Activated naive CD4-positive, alpha-beta T cell (primary cell): ENCODE measurements at places on chromosomes 3 and 15.

- DNase-seq: no peak
These were observed 29.8 kb downstream of the LARS2 start for GRCh38 chr3:45417930-45418847.

- no peak for DNase-seq
These were observed 86.2 kb downstream of the KLF13 start for GRCh38 chr15:31412824-31413223.

DNA sequence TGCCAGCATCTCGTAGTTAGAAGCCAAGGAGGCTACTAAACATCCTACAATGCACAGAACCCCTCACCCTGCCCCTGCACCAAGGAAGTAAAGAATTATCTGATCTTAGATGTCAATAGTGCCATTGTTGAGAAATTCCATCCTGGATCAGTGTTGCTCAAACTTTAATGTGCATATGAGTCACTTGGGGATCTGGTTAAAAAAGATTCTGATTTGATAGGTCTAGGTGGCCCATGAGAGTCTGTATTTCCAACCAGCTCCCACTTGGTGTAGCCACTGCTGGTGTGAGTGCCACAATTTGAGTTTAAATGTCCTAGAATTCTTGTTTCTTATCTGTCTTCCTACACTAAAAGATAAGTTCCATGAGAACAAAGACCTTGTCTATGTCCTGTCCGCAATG, 43.7 kb downstream of the TMEM45A start:
- no peak for DNase-seq

DNA sequence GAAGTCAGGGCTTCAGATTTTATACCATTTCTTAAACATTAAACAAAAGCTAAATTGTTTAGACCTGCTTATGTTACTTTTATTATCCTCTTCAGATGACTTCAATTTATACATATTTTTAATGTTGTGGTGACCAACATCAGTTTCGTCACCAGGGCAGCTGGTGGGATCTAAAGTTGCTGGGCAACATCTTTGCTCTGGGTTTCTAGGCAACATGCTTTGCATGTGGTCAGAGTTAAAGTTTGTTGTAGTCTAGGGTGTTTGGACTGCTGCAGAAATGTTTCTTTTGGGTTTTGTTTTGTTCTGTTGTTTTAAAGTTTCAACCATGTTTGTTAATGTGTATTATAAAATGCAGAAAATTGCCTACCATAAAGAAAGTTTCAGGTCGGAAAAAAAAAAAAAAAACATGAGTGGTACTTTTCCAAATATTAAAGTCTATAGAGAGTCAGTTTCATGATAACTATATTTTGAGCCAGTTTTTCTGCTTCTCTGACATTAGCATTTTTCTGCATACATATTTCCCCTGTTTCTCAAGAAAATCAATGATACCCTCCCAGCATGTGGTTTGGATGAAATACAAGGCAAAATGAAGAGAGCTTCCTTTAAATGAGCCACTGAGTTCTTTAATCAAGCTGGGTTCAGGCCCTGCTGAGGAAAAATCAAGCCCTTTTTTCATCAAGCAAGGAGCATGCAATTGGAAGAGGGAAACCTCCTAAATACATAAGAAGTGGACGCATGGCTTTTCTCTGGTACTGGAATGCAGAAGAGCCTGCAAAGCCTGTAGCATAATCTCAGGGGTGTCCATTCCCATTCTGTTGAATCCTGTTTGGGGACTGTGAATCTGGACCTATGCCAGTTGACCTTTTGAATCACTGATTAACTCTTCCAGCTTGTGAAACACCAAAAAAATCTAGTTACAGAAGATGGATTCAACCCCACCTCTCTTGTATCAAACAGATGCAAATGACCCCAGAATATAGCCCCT, 35.0 kb upstream of the VGLL3 start:
- DNase-seq: no peak

DNA sequence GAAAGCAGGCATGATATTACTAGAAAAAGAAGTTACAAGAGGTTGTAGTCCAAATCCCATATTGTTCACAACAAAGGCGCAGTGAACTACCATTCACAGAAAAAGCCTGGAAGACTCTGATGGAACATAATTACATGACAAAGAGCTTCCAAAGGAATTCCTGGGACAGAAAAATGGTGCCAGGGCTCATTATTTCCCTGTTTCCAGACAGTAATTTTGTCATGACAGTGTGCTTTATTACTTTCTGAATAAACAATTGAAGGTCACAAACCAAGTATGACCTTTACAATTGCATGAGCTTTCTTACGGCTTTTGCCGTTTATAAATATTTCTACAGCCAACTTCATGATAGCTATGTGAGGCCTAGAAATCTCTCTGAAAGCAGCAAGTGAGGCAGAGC, 61.0 kb downstream of the CYFIP1 start:
- no peak for DNase-seq

GRCh38 chr3:17190353-17191078, 305.8 kb downstream of the PLCL2 start:
- no peak for DNase-seq

DNA sequence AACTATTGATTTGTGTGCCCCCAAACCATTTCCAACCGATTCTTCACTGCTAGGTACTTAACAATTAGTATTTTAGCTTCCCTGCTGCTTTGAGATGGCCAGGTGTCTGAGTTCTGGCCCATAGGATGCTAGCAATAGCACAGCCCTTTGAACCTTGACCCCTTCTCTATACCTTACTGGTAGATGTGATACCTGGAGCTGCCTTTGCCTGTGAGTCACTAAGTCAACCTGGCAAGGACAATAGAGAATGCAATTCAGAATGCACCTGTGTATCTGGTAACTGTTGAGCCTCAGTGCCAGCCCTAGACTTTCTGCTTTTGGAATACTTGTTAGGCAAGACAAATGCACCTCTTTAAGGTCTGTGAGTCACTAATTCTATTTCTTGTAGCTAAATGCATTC, 467.4 kb downstream of the GRM7 start:
- DNase-seq: no peak

- no peak for DNase-seq
These were observed 709 bp downstream of the SCAMP5 start for GRCh38 chr15:74995779-74996765.

GRCh38 chr3:83934192-83935021, 1024.4 kb upstream of the CADM2 start:
- no peak for DNase-seq

DNA sequence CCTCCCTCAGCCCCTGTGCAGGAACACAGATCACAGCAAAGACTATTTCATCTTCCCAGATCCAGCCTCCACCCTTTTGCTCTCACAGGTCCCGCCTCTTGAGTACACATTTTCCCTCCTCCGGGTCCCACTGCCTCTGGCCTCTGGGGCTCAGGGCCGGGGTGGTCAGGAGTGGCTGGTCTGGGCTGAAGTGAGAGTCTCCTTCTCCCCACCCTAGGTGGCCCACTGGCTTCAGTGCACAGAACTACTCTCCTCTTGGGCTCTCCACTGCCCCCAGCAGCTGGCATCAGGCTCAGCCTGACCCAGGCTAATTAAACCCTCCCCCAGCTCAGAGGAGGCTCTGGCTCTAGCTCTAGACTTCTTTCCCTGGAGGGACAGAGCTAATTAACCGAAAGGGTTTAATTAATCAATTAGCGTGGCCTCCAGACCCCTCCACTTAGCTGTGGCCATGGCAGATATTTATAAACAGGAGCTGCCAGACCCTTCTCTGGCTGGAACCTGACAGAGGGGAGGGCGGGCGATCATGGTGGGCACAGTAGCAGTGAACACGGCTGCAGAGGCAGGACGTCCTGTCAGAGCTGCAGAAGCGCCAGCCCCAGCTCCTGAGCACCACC, 15.1 kb downstream of the DUSP7 start:
- no peak for DNase-seq

- no peak for DNase-seq
These were observed 2.6 kb upstream of the TMCO5A start for GRCh38 chr15:37931868-37932267.

DNA sequence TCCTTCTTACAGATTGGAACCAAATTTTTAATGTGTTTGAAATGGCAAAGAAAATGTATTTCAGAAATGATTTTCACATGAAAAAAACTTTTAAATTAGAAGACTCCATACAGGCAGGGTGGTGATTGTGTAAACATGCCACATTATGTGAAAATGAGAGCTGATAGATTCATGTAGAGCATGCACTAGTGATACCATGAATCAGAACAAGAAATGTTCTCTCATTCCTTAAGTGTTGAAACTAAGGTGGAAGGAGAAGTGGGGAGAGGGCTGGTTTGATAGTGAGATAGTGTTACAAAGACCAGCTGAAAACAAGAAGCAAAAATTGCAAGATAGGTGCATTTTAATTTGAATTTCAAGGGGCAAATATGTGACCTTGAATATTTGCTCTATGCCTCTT, 100.3 kb downstream of the CCNL1 start:
- DNase-seq: no peak

DNA sequence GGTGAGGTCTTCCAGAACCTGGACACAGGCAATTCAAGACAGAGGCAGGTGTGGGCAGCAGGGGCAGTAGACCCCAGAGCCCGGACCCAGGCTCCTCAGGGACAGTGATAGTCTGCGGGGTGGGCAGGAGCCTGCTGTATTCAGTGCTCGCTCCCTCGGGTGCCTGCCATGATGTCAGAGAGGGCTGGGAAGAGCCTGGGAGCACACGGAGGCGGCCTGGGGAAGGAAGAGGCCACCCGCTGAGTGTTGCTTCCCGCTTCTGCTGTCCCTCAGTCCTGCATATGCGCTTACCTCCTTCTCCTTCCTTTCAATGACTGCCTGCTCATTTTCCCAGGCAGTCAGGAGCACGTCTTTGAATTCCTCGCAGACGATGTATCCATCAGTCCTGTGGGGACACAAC, 22.8 kb downstream of the TMEM43 start:
- no peak for DNase-seq

DNA sequence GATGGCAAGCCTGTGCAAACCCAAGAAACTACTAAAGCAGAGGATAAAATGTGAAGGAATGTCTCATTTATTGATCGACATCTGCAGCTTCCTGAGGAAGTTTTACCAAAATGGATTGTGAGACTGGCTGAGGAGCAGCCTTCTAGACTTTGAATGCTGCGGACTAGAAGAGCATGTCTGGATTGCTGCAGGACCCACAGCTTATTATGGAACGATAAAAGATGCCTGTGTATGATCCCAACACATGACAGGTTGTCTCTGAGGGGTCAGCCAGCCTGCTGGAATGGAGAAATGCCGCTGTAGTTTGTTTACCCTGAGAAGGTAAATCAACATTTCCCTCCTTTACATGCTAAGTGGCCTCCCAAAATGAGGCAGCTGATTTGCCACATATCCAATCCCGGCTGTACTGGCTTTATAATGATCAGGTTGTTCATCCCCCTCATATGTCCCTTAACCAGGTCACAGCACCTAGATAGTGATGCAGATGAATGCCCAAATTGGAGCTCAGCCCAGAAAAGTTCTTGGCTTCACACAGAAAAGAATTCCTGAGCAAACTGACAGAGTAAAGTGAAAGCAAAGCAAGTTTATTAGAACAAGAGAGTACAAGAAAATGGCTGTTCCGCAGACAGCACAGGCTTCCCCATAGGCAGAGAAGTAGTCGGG, 63.9 kb downstream of the IL12A start:
- no peak for DNase-seq

GRCh38 chr3:178827285-178827856, 244.2 kb downstream of the ZMAT3 start:
- DNase-seq: no peak

- DNase-seq: no peak
These were observed 78.7 kb downstream of the MITF start for GRCh38 chr3:69817988-69818387.

GRCh38 chr15:34179234-34179633, 30.7 kb downstream of the KATNBL1 start:
- no peak for DNase-seq

- no peak for DNase-seq
These were observed 140.7 kb upstream of the ARPP21 start for GRCh38 chr3:35498506-35499210.

DNA sequence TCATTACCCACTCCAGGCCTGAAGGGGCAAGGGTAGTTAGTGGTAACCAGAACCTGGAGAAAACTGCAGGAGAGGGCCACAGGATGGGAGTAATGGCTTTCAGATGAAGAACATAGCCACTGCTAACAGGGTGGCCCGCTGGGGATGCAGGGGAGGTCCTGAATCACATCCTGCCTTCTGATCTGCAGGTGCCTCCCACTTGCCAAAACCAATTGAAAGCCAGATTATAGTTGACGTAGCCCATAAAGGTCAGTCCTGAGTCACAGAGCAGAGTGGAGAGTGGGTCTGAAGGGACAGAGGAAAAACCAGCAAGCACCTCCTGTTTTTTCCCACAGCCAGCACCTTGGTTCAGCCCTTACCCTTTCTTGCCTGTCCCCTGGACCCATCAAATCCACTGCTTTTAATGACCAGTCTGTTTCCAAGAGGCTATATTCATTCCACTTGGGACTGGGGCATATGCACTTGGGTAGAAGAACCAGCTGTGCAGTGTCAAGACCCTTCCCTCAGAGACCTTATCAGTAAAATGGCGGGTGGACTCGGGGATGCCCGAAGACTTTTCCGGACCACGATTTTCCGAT, 646 bp upstream of the SLC35G2 start:
- no peak for DNase-seq

- DNase-seq: no peak
These were observed 16.9 kb downstream of the POPDC2 start for GRCh38 chr3:119643528-119643927.

- DNase-seq: no peak
These were observed 146.9 kb upstream of the GADL1 start for GRCh38 chr3:31041161-31041978.

GRCh38 chr15:52392008-52392687, 96.5 kb upstream of the MYO5C start:
- DNase-seq: no peak

- no peak for DNase-seq
These were observed 184.8 kb upstream of the CTDSPL start for GRCh38 chr3:37676885-37677284.

- DNase-seq: no peak
These were observed 103.6 kb upstream of the NUDT16 start for GRCh38 chr3:131277836-131278497.

DNA sequence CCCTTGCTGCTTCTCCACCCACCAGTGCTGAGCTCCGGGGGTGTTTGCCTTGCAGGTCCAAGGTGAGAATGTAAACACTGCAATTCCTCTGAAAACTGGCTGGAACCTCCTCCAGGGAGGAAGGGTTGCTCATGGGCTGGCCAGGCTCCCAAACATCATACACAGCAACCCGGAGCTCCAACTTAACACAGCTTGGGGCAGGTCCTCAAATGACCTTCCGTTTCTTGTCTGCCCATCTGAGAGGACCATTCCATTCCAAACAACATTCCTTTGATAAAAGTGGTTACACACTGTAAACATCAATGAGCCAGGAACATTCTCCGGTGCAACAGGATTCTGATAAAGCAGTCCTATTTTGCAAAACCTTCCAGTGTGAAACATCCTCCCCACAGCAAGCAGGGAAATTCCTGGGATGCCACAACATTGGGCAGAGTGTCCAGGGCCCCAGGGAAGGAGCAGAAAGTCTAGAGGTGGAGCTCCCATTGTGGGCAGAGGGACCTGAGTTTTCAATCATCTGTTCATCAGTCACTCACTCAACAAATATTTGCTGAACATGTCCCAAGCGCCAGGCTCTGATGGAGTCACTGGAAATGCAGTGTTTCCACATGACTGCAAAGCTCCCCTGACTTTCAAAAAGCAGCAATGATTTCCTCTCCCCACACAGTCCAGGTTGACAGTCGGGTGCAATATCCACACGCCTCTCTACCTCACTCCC, 7.3 kb upstream of the HEG1 start:
- no peak for DNase-seq

GRCh38 chr3:51388286-51389029, 2.6 kb upstream of the RBM15B start:
- DNase-seq: no peak

GRCh38 chr3:25426408-25426807, 1.7 kb upstream of the RARB start:
- no peak for DNase-seq
